Large intestine (tissue), 12 donors: ENCODE measurements at places on chromosomes 5 and 9.

DNA sequence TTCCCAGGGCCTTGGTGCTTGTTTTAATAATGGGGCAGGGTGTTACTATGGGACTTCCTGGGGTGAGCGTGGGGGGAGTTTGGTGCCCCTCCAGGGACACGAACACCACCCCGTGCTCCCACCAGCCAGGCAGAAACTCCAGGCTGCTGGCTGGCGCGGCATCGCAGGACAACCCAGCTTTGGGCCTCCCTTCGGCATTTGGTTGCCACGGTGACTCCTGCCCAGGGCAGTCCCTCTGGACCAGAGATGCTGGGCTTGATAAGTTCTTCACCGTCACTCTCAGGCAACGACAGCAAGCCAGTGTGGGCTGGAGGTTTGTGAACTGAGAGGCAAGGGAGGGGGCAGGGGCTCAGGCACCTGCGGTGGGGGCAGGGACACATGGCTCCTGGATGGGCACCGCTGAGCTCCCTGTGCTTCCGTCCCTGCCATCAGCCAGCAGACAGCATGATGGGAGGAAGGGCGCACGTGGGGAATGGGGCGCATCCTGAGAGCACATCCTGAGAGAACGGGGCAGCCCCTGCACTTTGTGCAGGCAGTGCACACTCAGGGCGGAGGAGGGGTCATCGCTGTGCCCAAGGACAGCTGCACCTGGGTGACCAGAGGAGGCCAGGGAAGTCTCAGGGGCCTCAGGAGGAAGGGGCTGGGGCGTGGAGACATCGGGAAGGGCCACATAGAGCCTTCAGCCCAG is 116.4 kb downstream of the RXRA start:
- no peak for DNase-seq

- DNase-seq, result no peak
These were observed 254.8 kb upstream of the PPP1R2B start for GRCh38 chr5:156595132-156595787.

GRCh38 chr9:90579181-90579580 is 63.4 kb downstream of the DIRAS2 start:
- DNase-seq, result no peak

DNA sequence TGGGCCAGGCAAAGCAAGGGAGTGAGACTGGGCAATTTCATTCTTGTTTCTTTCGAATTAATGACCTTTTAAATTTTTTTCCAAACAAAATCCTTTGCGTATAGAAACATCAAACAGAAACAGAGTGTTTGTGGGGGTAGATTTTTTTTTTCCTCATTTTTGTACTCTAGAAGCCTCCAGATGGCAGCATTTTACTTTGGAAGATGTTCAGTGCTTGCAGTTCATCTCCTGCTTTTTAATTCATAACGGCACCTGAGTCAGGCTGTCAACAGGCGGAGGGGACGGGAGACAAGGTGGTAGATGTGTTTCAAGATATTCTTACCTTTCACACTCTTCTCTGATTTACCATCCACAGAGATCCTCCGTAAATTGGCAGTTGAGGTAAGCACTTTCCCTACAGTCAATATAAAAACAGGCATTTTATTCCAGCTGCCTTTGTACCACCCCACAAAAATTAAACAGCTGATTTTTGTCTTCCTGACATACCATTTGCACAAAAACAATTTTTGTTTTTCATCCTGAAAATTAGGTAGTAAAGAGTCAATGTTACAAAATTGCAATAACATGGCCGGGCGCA is 99.5 kb upstream of the FBXL17 start:
- DNase-seq, result no peak

DNA sequence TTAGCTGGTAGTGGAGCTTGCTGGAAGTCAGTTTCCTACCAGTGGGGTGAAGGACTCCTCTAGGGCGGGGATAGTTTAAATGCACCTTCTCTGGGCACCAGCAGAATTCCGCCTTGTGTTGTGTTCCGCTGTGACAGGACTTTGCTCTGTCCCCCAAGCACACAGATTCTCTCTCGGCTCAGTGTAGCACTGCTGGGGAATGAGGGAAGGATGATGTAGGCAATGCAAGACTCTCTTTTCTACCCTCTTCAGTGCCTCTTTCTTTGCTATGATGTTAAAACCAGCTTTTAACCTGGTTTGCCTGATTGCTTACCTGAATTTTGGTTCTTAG is 155.2 kb upstream of the SH3GL2 start:
- no peak for DNase-seq

GRCh38 chr9:98315551-98316060 is 60.2 kb upstream of the TBC1D2 start:
- DNase-seq, result peak; percentile 84
